SK-N-SH (cell line): ENCODE measurements at places on chromosomes 13 and 19. TPM values are rescaled to one million over a fixed set of nuclear protein-coding genes. Genes with fewer than 3 reads are reported as not detected.

DNA sequence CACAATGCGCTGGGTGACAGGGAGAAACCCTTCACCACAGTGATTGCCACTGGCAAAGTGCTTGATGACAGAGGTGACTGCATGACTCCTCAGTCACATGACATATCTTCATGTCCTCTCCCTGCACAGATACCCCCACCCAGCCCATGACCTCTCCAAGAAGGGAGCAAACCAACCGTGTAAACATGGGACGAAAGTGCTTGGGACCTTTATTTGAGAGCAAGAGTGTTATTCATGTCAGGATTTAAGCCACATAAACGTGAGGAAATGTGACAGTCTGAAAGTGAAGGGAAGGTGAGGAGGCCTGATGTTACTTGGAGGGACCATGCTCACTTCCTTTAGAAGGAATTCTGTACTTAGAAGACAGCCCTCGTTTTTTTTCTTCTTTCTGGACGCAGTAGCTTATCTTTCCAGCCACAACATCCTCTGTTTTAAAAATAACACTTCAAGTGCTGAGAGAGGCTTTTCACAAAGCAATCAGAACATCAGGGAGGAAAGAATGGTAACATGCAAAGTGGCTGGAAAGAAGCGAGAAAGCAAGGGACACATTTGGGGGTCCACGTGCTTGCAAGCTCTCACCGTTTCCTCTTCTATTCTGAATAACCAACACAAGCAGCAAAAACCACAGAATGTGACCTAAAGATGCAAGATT lies 35.6 kb downstream of the EPS15L1 start:
- DNase-seq = no peak

GRCh38 chr19:53596056-53596455 lies 35.7 kb upstream of the DPRX start:
- no peak for DNase-seq

The GATAD2A gene
- polyA plus RNA-seq = 28.0 and 36.6 TPM in 2 replicates

GRCh38 chr19:2035590-2035991 lies 15.5 kb downstream of the MKNK2 start:
- no peak for DNase-seq

DNA sequence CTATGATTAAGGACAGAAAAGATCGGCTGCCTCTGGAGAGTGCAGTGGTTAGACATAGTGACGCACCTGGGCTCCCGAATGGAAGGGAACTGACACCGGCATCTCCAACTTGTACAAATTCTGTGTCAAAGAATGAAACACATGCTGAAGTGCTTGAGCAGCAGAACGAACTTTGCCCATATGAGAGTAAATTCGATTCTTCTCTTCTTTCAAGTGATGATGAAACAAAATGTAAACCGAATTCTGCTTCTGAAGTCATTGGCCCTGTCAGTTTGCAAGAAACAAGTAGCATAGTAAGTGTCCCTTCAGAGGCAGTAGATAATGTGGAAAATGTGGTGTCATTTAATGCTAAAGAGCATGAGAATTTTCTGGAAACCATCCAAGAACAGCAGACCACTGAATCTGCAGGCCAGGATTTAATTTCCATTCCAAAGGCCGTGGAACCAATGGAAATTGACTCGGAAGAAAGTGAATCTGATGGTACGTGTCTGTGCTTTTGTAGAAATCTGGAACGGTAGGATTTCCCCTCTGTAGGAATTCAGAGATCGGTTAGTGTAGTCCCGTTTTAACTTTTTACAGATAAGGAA lies 16.9 kb downstream of the ERCC5 start:
- no peak for DNase-seq

The SLC5A5 gene
- polyA plus RNA-seq = 0.02 TPM in 2 replicates

DNA sequence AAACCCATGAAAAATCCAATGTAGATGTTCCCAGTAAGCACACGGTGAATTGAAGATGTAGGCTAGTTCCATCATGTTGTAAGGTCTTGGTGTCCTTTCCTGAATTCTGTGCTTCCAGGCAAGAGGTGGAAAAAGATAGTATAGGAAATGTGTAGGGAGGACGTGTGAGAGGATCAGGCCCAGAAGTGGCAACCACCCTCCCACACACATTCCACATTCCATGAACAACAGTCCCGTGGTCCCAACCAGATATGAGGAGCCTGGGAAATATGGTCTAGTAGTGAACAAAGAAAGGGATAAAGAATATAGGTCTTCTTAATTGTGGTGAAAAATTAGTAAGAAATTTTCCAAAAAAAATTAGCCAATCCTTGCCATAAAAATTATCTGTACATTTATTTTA lies 1254.2 kb upstream of the SLC10A2 start:
- DNase-seq = no peak

DNA sequence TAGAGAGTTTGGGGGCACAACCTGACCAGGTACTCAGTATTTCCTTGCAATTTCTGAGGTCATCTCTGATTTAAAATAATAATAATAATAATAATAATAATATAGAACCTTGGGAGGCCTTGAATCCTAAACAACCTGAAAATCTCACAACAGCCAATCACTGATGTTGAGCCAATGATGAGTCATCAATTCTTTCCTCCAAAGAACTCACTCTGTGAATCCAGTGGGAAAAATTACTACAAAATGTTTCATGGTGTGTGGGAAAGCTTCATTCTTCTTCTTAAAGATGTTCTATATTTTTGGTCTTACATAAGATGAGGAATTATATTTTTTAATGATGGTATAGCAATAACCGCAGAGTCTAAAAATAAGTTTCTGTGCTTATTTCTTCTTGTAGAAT lies 594.6 kb downstream of the EFNB2 start:
- no peak for DNase-seq

DNA sequence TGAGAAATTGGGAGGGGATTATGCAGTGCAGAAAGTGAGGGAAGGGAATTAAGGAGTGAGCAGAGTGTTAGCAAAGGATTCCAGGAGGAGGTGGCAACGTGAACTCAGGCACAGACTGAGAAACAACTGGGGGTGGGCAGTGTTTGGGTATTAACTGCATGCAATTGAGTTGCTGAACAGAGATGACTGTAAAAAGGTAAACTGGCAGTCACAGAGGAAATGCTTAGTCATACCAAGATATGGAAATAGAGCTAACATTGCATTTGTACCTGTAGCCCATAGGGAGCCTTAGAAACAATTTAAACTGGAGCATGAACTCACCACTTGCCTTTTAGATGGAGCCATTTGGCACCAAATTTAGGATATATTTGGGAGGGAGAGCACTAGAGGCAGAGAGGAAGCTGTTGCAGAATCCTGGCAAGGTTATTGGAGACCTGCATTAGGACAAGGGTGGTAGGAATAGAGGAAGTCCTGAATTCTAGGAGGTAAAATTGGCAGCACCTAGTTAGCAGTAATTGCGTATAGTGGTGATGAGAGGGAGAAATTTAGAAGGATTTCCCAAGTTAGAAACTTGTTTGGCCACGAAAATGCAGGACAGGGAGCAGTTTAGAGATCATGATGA lies 100.6 kb upstream of the FRY start:
- no peak for DNase-seq

GRCh38 chr13:25132751-25133390 lies 36.9 kb downstream of the PABPC3 start:
- no peak for DNase-seq
